Activated T-cell treated with anti-CD3 and anti-CD28 coated beads for 48 hours (primary cell): ENCODE measurements at places on chromosomes 12 and 14.
A peak's percentile ranks its signal among the peaks of the same experiment; 100 is the strongest.

DNA sequence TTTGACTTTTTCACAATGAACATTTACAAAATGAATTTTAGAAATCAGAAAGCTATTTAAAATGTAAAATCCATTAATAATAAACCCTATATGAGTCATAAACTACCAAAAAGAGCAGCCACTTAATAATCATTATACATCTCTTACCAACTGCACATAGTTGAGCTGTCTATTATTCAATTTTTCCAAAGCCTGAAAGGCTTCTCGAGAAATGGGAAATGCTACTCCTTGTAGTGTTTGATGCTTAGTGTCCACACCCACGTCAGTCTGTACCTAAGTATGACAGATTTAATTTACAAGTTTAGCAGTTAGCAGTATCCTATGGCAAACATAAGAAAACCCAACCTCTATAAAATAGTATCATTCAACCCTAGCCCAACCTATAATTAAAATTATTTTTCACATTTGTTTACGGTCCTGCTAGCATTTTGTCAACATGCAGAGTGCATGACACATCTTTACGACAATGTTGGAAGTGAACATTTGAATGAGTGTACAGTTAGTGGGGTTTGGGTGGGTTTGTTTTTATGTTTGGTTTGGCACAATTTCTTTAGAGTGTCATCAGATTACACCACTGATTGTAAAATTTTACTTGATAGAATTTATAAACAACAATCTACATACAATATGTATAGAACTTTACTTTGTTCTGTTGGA is 8.4 kb downstream of the TWF1 start:
- no peak for DNase-seq

DNA sequence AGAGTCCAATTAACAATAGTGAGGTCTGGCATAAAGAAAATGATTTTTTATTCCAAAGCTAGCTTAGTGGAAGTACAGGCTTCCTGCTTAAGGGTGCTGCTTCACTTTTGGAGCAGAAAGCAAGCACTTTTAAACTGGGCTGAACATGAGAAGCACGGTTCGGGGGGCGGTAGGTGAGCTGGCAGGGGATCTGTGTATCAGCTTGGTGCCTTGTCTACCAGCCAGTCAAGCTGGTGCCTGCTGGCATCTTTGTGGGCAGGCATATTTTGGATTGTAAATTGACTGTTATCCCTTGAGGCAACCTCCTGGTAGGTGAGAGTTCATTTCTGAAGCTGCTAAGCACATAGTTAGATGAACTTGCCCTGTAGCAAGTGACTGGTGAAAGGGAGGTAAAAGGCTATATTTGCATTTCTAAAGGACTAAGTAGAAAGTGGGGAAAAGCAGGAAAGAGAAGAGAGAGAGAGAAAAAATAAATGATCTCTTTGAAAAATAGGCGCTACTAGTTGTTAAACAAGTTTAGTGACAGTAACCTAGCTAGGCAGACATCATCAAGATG is 121.1 kb upstream of the SYT10 start:
- no peak for DNase-seq

- DNase-seq = no peak
Measured at GRCh38 chr12:103884316-103884715, 43.3 kb upstream of the NT5DC3 start.

DNA sequence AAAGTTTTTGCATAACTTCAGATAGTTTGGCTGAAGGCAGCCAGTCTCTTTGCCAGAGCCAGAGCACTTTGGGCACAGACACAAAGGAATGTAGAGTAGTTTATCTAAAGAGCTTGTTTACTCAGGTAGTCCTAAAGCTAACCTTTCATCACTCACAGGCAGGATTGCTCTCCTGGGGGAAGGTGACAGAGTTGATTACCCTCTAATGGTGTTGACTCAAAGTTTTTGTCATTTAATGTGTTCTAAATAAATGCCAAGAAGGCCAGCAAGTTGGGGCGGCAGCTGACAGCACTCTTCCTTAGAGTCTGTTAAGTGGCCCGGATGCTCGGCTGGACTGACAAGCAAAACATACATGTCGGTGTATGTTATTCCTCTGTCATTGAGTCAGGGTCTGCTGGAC is 9.3 kb upstream of the TAS2R46 start:
- no peak for DNase-seq

GRCh38 chr12:2759733-2760132 is 35.0 kb upstream of the FKBP4 start:
- DNase-seq = no peak

GRCh38 chr12:19972325-19973288 is 395.7 kb upstream of the PDE3A start:
- peak; percentile 2 for DNase-seq

GRCh38 chr12:39240587-39240986 is 202.3 kb downstream of the KIF21A start:
- DNase-seq = no peak

GRCh38 chr12:34346372-34347034 is 324.2 kb downstream of the ALG10 start:
- no peak for DNase-seq

DNA sequence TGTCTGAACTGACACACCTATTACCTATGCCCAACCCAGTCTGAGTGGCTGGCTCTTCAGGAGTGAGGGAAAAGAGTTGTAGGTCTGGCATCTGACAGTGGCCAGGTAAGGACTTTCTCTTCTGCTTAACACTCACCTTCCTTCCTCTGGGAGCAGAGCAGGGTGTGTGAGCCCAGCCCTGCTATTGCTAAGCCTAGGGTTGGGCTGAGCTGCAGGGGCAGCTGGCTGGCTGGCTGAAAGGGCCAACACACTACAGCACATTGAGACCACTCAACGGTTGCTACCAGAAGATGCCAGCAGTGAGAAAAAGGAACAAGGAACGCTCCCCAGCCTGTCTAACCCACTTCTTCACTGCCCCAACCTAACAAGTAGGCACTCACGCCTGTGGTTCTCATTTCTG is 201.2 kb downstream of the DPF3 start:
- no peak for DNase-seq
